NCI-H187 (cell line): ENCODE measurements at places on chromosomes 13 and 19.
A peak's percentile ranks its signal among the peaks of the same experiment; 100 is the strongest.

- no peak for DNase-seq
Measured at GRCh38 chr13:37369616-37370015, 229.0 kb downstream of the POSTN start.

DNA sequence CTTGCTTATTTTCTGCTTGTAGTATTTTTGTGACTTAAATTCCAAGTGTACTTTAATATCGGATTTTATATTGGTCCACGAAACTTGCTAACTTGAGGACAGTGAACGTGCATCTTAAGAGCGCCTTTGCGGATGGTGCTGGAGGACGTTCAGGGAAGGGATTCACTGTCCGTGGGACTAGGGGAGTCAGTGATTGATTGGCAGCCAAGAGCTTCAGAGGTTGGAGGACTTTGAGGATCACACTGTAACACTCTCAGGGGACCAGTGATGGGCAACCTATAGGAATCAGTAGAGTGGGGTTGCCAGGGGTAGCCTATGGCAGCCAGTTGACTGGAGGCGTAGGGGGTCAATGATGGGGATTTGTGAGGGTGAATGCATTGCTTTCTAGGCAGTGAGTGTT lies 516 bp downstream of the ZNF175 start:
- no peak for DNase-seq

- DNase-seq, result no peak
Measured at GRCh38 chr19:31350693-31351055, 1.4 kb upstream of the TSHZ3 start.

DNA sequence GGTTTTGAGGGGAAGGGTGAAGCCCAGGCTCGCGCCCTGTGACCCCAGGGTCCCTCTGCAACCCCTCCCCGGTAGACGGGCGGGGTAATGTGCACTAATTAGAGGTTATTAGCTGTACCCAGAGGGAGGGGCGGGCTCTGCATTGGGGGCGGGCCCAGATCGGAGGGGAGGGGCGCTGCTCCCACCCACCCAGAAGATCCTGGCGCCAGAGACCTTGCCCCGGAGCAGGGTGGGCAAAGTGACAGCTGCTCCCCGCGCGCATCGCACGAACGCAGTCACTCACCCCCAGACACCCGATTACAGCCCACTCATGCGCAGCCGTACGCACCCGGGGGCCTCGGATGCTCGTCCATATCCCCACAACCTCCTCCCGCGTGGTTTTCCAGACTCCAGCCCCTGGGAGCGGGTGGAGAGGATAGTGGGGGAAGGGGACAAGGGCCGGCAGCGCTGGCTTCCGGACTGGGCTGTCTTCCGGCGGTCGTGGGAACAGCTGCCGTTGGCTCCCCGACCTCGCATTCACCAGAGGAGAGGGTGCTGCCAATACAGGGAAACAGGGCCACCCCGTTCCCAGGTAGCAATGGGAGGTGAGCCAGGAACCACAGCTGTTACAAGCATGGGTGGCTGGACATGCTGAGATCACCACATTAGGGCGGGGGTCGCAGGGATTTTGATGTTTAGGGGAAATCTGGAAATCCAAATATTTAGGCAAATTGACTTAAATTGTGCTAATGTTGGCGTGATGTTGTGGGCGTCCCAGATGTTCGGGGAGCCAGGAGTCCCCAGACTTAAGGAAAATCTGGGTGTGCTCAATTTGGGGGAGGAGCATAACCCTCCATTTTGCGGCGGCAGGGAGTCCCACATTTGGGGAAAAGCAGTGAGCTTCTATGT lies 2.9 kb upstream of the HOOK2 start:
- peak; percentile 14 for DNase-seq

DNA sequence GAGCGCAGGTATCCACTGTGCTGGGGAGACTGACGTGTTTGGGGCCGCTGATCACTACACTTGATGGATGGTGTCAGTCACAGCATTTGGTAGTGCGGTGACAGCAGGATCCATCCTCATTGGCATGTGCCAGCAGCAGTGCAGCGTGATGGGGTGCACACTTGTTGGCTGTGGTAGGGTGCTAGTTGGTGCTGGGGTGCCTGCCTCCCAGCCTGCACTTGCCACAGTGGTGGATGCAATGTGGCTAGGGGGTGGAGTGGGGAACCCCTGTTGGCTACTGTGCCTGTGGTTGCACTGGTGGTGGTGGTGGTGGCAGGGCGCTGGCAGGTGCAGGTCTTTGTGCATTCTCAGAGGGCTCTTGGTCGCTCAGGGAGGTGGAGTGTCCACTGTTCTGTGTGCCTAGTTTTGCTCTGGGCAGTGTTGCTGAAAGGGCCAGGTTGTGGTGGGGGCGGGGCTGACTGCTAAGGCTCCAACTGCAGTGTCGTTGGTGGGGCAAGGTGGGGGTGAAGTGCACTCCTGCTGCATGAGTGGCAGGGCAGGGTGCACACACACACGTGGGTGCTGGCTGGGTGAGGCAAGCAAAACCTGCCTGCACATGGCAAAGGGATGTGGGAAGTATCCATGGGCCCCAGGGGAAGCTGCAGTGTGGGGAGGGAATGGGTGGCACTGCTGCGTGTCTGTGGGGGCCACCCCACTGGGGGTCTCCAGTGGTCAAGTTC lies 84.8 kb downstream of the ZMYM2 start:
- DNase-seq, result no peak

GRCh38 chr13:24997367-24997967 lies 98.5 kb upstream of the PABPC3 start:
- DNase-seq, result no peak

GRCh38 chr13:30871588-30872275 lies 34.3 kb upstream of the MEDAG start:
- DNase-seq, result no peak

DNA sequence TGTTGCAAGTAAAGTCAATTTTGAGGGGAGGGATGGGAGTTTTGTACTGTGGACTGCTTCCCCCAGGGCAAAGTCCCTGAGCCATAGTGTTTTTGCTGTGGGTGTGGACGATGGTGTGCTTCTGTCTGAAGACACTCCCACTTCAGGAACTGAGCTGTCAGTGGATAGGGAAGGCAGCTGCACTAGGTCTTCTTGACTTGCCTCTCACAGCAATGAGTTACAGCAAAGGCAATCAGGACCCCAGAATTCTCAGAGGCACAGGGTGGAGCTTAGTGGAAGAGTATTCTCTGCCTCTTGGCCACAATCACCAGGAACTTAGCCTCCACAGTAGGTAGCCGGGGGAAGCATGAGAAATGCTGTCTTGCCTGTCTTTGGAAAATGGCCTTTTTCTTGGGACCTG lies 1416.6 kb upstream of the MIR17HG start:
- no peak for DNase-seq

DNA sequence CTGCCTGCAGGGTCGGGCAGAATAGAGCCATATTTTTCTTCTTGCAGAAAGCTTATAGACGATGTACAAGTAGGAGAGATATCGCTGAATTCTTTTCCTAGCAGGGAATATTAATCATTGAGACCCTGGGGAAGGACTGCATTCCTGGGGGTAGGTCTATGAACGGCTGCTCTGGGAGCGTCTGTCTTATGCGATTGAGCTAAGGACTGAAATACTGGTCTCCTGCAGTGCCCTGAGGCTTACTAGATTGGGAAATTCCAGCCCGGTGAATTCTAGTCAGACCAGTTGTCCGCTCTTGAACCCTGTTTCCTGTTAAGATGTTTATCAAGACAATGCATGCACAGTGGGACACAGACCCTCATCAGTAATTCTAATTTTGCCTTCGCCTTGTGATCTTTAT lies 59.8 kb upstream of the UBAC2 start:
- DNase-seq, result no peak

- DNase-seq, result no peak
Measured at GRCh38 chr13:32659736-32660135, 73.5 kb downstream of the PDS5B start.

DNA sequence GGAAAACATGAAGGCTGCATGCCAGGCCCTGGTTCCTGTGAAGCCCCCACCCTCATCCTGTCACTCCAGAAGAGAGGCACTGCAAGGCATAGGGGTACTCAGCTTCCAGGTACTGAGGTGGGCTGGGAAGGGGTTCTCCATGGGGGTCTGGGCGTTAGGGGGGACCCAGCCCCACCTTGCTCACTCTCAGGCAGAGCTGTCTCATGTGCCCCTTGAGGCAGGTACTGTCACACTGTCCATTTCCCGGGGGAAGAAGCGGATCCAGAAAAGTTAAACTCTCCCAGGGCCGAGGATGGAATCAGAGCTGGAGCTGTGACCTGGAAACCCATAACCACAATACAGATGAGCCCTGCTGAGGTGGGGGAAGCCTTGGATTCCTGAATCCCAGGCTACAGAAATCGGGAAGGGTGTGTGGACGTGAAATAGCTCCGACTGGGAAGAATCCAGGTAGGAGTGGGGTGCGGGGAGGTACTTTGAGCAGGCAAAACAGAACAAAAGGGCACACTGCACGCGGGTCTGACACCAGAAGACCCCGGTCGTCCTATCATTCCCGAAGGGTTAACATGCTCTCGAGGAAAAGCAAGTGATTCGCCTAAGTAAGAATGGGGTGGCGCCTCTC lies 540 bp upstream of the USE1 start:
- no peak for DNase-seq

- DNase-seq, result no peak
Measured at GRCh38 chr13:55439450-55439849, 1701.3 kb upstream of the PRR20A start.

- DNase-seq, result no peak
Measured at GRCh38 chr19:29290853-29291252, 77.9 kb upstream of the UQCRFS1 start.

GRCh38 chr19:474126-475078 lies 13.6 kb upstream of the SHC2 start:
- no peak for DNase-seq

- no peak for DNase-seq
Measured at GRCh38 chr19:13978351-13979243, 26.3 kb downstream of the DCAF15 start.

GRCh38 chr13:110266983-110267382 lies 40.0 kb downstream of the COL4A1 start:
- DNase-seq, result no peak

GRCh38 chr19:10653482-10653731 lies 739 bp upstream of the ILF3 start:
- no peak for DNase-seq

DNA sequence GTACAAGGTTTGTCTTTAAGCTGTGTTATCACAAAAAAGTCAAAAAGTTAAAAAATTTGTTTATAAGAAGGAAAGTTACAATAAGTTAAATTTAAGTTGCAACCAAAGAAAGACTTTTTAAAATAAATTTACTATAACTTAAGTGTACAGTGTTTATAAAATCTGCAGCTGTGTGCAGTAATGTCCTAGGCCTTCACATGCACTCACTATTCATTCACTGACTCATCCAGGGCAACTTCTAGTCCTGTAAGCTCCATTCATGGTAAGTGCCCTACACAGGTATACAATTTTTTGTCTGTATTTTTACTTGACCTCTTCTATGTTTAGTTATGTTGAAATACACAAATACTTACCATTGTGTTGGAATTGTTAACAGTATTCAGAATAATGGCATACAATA lies 667.9 kb upstream of the SLITRK5 start:
- no peak for DNase-seq

GRCh38 chr19:1105873-1106840 lies 2.4 kb downstream of the GPX4 start:
- no peak for DNase-seq

- DNase-seq, result no peak
Measured at GRCh38 chr19:17846146-17846545, 1.6 kb downstream of the JAK3 start.

- DNase-seq, result no peak
Measured at GRCh38 chr19:39262496-39262895, 5.7 kb upstream of the IFNL2 start.

- DNase-seq, result no peak
Measured at GRCh38 chr13:99929866-99930265, 41.7 kb downstream of the ZIC5 start.

GRCh38 chr13:110280985-110281688 lies 25.8 kb downstream of the COL4A1 start:
- DNase-seq, result no peak

- peak; percentile 2 for DNase-seq
Measured at GRCh38 chr19:11673608-11674041, 65.1 kb downstream of the ZNF823 start.

GRCh38 chr13:71602344-71602743 lies 264.7 kb downstream of the DACH1 start:
- DNase-seq, result no peak

GRCh38 chr19:30225676-30226463 lies 146.3 kb upstream of the ZNF536 start:
- DNase-seq, result no peak

GRCh38 chr19:7909471-7910067 lies 5.1 kb upstream of the TGFBR3L start:
- DNase-seq, result no peak

GRCh38 chr13:74554569-74555275 lies 420.5 kb upstream of the KLF12 start:
- DNase-seq, result no peak

GRCh38 chr19:14394167-14394566 lies 12.9 kb downstream of the ADGRE5 start:
- DNase-seq, result no peak

DNA sequence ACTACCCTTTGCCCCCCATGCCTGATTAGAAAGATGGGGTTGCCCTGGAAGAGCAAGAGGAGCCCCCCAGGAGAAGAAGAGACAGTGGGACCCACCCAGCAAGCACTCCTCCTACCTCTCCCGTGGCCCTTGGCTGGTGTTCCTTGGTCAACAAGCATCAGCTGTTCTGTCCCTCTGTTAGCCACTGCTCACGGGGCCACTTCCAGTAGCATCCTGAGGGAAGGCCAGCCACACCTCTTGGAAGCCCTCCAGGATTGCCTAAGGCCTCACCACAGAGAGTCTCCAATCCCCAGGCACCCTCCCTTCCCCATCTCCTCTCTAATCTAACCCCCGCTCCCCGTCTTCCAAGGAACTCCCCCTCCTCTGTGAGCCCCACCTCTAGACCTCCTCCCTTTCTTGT lies 15.1 kb upstream of the DPP9 start:
- DNase-seq, result no peak

DNA sequence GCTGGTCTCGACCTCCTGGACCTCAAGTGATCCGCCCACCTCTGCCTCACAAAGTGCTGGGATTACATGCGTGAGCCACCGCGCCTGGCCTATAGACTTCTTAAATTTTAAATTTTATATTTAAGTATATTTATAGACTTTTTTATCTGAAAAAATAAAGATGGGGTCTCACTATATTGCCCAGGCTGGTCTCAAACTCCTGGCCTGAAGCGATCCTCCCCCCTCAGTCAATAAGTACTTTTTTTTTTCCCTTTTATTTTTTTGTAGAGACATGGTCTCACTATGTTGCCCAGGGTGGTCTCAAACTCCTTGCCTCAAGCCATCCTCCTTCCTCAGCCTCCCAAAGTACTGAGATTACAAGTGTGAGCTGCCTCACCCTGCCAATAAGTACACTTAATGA lies 1.9 kb downstream of the SERTAD1 start:
- no peak for DNase-seq

DNA sequence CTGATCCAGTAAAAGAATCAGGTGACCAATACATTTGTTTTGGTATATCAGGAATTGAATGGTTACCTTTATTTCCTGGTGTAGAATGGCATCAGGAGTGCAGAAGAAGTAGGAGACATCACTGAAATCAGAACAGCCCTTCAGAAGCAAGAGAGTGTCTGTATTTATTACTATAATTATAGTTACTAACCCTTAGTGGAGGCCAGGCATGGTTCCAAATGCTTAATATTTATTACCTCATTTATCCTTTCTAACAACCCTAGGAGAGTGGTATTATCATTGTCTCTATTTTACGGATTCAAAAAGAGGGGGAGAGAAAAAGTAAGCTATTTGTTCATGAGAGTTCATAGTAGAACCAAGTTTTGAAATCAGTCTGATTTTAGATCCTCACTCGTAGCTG lies 1292.9 kb downstream of the PCDH9 start:
- DNase-seq, result no peak
